ENCODE measurements at places on chromosomes 11 and 22.
A peak's percentile ranks its signal among the peaks of the same experiment; 100 is the strongest.

GRCh38 chr11:58286249-58286648 is 18.2 kb upstream of the OR10W1 start:
- DNase-seq = peak; percentile 32

GRCh38 chr11:121681550-121682268 is 228.9 kb upstream of the SORL1-AS1 start:
- DNase-seq = no peak

- DNase-seq = no peak
These were observed 480 bp downstream of the PLEKHA7 start for GRCh38 chr11:17013548-17014320.

DNA sequence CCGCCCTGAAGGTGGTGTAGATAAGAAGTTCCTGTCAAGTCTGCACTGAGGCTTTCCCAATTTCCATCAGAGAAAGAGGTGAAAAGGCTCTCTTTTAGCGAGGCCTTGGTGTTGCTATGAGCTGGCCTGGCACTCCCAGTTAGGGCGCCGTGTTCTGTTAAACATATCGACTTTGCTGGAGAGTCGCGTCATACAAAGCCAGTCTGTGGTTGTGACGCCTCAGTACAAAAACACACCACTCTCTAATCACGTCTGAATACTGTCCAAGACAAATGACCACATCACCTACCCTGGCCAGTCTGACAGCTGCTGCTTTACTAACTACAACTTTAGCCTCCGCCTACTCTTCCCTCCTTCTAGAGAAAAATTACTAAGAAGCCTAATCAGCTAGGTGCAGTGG is 8.0 kb upstream of the TOLLIP start:
- DNase-seq = no peak

DNA sequence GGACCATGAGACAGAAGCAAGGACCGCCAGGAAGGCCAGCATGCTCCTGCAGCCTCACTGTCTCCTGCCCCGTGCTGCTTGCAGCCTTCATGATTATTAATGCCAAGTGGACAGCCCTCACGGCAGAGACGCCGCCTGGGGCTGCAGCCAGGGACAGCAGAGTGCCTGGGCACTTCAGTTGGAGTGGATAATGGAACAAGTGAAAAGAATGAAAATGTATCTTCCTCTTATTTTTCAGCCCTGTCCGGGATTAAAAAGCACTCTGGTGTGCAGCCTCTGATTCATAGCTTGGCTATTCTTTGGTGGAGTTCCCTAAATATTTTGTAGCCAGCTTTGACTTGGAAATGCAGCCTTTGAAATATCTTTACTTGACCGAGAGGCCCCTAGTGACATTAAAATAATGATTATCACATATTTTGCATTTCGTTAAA is 1404.2 kb downstream of the BRD1 start:
- no peak for DNase-seq

DNA sequence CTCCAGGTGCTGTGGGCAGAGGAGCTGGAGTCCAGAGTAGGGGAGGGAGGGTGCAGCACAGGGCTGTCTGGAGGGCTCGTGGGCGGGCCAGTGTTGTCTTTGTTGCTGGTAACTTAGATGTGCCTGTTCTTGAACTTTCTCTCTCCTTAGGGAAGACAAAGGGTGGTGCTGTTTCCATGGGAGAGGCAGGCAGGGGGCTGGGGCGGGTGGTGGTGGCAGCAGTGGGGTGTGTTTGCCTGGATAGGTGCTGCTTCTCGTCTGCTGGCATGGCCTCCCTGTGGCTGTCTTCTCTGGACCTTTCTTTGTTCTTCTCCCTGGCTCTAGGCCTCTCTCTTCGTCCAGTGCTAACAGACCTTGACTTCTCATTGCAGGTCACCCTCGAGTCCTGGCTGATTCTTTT is 8.5 kb downstream of the SIDT2 start:
- no peak for DNase-seq

DNA sequence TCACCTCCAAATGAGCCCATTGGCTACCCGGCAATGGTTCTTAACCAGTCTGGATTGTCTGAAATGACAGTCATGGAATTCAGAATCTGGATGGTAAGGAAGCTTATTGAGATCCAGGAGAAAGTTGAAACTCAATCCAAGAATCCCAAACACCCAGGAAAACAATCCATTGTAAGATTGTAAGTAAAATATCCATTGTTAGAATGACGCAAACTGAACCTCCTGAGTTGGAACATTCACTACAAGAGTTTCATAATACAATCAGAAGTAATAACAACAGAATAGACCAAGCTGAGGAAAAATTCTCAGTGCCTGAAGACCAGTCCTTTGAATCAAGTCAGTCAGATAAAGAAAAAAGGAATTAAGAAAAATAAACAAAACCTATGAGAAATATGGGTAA is 22.1 kb downstream of the OR8G5 start:
- no peak for DNase-seq

Data from activated CD4-positive, alpha-beta T cell treated with anti-CD3 and anti-CD28 coated beads, Interleukin-2, Interleukin-6, amounts not matched to agents 100 ng/mL and 50 ng/mL, durations not matched to agents 16 hours and 8 hours (primary cell).